ENCODE measurements at places on chromosomes 11 and 22.

DNA sequence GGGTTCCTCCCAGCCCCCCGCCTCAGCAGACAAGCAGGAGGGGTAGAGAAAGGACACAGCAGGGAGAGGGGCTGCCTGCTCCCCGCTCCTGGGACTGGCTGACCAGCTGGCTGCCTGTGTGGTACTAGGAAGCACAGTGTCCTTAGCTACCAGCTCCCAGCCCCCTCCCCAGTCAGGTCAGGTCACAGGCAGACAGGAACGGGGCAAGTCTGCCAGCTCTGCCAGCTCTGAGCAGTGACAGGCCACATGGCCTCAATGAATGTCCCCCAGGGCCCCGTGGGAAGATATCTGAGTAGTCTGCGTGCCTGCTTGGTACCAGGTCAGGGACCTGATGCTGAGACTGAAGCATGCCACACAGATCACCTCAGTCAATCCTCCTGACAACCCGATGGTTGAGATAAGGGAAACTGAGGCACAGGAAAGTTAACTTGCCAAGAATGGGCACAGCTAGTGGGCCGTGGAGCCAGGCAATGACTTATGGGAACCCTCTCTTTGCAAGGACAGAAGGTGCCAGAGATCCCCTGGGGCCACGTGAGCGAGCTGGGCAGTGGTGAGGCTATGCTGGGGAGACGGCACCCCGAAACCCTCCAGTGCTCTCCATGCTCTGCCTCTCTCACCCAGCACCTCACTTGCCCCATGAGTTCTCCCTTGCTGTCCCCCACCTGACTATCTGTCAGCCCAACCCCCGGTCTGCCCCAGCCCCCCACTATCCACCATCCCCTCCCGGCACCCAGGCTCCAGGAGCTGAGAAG, 13.8 kb upstream of the MFNG start:
- DNase-seq = no peak

DNA sequence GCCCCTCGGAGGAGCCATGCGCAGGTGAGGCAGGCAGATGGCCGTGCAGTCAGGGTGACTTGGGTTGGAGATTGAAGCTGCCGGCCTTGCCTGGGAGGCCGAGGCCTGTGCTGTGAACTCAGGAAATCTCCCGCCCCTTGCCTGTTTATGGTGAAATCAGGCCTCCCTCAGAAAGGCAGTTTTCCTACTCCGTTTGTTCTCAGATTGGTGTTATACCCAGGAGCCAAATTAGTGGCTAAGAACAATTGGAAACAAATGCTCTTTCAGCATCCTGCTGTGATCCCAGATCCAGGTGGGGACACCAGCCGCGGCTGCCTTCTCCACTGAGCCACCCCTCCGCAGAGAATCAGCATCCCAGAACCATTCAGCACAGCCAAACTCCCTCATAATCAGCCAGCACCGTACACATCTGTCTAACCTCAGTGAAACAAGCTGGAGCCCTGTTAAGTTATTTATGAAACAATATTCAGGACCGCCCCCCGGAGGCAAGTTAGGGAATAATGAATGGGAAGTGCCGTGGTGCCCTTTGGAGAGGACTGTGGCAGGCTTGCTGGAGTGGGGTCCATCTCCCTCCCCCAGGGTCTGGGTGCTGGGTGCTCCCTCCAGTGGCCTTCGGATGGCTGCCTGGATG, 60.0 kb downstream of the PKNOX2 start:
- DNase-seq = no peak

GRCh38 chr22:19448076-19448607, 631 bp upstream of the C22orf39 start:
- peak; percentile 31 for DNase-seq

- DNase-seq = no peak
These were observed 155.7 kb downstream of the TBC1D22A start for GRCh38 chr22:46918197-46918596.

DNA sequence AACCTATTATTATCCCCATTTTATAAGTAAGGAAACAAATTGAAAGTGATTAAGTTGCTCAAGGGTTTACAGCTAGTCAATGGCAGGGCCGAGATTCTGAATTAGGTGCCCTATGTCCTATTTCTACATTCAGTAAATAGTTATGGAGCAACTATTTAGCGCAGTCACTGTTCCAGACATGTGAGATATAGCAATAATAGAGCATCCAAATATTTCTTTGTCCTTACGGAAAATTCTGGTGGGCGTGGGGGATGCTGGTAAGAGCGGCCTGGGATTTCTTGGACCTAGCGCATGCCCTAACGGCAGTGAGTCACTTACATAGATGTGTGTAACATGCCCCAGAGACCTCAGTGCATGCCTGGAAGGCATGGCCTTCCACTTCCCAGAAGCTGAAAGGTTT, 4.4 kb downstream of the DTX4 start:
- no peak for DNase-seq

DNA sequence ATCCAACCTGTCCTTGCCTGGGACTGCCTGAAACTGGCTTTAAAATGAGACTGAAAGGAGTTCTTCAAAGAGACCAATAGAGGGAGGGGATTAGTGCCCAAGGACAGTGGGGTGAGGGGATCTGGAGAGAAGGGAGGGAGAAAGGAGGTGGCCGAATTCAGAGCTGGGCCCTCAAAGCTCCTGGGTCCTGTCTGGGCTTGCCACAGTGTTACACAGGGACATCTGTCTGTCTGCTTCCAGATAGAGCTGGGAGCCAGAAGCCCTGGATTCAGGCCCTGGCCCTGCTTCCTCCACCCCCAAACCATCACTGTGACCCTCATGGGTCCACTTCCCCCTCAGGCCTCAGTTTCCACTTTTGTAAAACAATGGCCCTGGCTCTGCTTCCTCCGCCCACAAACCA, 3.6 kb downstream of the KCNJ4 start:
- no peak for DNase-seq

- DNase-seq = peak; percentile 72
These were observed 6.0 kb upstream of the ARHGAP42 start for GRCh38 chr11:100681064-100681502.

DNA sequence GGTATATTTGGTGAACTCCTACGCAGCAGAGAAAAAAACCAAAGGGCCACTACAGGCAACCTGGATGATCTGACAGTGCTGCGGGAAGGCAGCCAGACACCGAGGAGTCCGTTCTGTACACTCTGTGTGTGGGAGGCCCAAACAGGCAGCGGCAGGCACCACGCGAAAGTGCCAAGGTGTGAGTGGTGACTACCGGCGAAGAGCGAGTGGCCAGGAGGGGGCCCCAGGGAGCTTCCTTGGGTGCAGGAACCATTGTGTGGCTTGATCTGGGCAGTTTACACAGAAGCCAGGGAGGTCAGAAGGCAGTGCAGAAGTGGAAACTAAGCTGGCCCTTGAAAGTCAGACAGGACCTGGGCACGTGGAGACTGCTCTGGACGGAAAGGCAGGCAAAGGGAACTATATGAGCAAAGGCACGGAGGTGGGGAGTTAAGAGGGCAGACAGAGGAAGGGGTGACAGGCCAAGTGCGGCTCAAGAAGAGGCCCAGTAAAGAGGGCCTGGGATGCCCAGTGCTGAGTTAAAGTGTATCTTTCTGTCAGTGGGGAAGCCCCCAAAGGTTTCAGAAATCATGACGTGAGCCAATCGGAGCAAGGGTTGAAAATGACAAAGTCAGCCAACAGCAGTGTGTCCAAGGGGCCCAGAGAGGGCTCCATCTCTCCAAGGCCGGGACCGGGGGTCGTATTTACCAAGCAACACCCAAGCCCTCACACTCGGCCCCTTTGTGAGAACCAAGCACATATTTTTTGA, 10.6 kb downstream of the TMEM184B start:
- no peak for DNase-seq

GRCh38 chr11:68296344-68297051, 15.9 kb upstream of the LRP5 start:
- DNase-seq = no peak

DNA sequence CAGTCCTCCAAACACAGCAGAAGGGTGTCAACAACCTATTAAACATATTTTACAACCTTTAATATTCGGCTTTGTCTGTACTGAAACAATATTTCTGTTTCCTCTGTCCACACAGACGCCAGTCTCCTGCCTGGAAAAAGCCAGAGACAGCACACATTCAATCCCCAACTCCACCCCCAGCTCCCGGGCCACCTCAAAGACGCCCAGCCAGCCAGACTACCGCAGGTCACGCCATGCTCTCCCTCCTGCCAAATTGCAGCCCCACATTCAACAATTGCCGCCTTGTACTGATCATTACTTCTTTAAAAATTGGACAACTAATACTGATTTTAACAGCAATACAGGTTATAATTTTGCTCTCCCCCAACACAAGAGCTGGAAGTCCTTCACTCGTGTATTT, 1.2 kb downstream of the SERGEF start:
- DNase-seq = no peak

GRCh38 chr11:22234743-22235142, 41.9 kb downstream of the ANO5 start:
- no peak for DNase-seq

GRCh38 chr22:45648301-45649117, 23.1 kb upstream of the ATXN10 start:
- DNase-seq = no peak

DNA sequence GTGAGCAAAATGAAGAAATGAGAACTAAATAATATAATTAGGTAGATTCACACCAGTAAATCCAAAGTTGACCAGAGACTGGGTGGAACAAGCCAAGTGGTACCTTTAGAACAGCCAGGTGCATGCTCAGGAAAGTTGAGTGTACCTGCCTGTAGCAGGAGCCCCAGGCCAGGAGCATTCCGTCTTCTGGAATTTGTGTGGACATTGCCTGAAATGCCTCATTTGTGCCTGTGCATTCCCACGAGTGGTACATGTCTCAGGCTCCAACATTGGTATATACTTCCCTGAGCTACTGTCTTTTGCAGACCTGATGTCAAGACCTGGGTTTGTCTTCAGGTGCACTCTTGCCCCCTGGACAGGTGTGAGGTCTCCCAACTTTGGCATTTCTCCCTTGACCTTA, 187.6 kb upstream of the NECTIN1 start:
- DNase-seq = no peak

- DNase-seq = no peak
These were observed 248.5 kb downstream of the ETS1 start for GRCh38 chr11:128338811-128339210.

DNA sequence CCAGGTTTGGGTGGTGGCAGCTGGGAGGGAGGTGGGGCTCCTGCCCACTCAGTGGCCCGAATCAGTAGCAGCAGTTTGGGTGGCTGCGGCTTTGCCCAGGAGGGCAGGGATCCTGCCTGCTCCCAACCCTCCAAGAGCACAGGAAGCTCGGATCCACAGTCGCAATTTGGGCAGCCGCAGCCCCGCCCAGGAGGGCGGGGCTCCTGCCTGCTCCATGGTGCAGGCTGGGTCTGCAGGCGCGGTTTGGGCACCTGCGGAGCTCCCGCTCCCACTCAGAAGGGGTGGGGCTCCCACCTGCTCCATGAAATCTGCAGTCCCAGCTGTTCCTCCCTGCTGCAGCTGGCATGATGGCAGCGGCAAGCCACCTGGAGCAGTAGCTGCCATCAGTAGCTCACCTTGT, 38.1 kb upstream of the CALCB start:
- DNase-seq = no peak

- DNase-seq = no peak
These were observed 19.2 kb upstream of the PGM2L1 start for GRCh38 chr11:74417379-74417804.

- DNase-seq = no peak
These were observed 891 bp downstream of the SAMM50 start for GRCh38 chr22:43955883-43956782.

- peak; percentile 60 for DNase-seq
These were observed 12.2 kb downstream of the MRGPRF start for GRCh38 chr11:69000831-69001242.

GRCh38 chr11:19327280-19327679, 86.5 kb upstream of the E2F8 start:
- DNase-seq = no peak

- no peak for DNase-seq
These were observed 177.7 kb downstream of the SNX19 start for GRCh38 chr11:130738611-130739010.

DNA sequence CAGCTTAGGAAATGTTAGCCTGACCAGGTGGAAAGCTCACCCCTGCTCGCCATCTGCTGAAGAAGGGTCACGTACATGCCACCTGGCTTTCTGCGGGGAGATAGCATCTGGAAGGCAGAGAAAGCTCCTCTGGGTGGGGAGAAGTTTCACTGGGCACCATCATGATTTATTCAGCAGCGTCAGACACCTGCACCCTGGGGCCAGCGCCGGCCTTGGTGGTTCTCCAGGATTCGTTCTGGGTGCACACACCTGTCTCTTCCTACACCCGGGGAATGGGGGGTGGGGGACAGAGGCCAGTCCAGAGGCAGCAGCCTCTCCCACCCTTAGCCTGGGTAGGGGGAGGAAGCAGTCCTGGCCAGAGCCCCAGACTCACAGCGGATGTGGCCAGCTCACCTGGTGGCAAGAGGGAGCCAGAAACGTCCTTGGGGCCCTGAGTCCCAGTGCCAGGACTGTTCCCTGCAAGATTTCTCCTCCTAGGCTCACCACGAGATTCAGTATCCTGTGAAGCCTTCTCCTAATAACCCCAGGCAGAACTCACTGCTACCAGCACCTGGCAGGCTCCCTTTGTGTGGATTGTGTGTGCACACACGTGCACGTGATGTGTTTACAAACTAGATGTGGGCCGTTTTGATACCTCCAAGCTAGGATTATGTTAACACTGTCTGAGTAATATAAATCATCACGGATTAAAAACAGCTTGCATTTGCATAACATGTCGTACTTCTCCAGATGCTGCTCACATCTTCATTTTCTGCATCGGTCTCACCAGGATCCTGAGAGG, 17.3 kb upstream of the RASD2 start:
- no peak for DNase-seq

- no peak for DNase-seq
These were observed at the start of gene C11orf86 for GRCh38 chr11:66974724-66975404. Gene C11orf86, plus strand, starts transcription at chr11:66975304. Its CDS starts 59 bp downstream, at chr11:66975363.

GRCh38 chr11:117685566-117685965, 111.5 kb downstream of the DSCAML1 start:
- DNase-seq = no peak

GRCh38 chr11:107882095-107882820, 23.7 kb upstream of the SLC35F2 start:
- no peak for DNase-seq

DNA sequence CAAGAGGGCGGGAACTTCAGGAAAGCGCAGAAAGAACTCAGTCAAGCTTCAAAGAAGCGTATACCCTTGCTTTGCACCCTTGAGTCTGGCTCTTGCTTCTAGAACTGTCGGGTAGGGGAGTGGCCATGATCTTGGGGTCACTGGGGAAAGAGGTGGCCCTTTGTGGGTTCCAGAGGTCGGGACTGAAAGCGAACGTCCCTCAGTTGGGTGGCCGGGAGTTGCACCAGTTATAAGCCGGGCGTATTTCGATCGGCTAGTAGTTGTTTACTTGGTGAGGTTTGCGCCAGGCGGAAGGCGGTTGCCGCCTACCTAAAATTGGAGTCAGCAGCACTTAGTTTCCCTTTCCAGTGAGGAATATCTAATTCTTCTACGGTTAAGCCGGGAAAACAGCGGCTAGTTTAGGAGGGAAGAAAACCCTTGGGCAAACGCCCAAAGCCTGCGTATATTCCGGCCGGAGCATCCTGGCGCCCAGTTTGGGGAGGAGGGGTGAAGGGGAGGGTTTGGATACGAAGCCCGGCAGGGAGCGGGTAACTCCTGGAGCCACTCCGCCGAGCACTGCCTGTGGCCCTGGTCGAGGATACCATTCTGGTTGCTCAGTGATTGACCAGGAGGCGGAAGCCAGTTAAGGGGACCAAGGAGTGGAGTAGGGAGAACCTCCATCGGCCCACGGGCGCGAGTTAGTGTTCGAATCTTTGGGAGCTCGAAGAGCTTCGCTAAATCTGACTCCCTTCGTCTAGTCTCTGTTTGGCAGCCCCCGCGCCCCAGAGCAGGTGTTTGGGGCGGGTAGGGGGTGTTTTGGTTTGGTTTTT, 807 bp upstream of the WT1 start:
- DNase-seq = no peak

All from A549 (cell line).